ENCODE measurements at places on chromosomes 5 and 9.

- no peak for DNase-seq
Observed at GRCh38 chr9:88013035-88013434, 38.7 kb upstream of the CDK20 start.

- no peak for DNase-seq
Observed at GRCh38 chr9:114426046-114426948, 38.5 kb upstream of the AKNA start.

- no peak for DNase-seq
Observed at GRCh38 chr5:102922111-102922720, 167.1 kb downstream of the PAM start.

- DNase-seq = no peak
Observed at GRCh38 chr5:151952238-151952637, 27.6 kb upstream of the GLRA1 start.

DNA sequence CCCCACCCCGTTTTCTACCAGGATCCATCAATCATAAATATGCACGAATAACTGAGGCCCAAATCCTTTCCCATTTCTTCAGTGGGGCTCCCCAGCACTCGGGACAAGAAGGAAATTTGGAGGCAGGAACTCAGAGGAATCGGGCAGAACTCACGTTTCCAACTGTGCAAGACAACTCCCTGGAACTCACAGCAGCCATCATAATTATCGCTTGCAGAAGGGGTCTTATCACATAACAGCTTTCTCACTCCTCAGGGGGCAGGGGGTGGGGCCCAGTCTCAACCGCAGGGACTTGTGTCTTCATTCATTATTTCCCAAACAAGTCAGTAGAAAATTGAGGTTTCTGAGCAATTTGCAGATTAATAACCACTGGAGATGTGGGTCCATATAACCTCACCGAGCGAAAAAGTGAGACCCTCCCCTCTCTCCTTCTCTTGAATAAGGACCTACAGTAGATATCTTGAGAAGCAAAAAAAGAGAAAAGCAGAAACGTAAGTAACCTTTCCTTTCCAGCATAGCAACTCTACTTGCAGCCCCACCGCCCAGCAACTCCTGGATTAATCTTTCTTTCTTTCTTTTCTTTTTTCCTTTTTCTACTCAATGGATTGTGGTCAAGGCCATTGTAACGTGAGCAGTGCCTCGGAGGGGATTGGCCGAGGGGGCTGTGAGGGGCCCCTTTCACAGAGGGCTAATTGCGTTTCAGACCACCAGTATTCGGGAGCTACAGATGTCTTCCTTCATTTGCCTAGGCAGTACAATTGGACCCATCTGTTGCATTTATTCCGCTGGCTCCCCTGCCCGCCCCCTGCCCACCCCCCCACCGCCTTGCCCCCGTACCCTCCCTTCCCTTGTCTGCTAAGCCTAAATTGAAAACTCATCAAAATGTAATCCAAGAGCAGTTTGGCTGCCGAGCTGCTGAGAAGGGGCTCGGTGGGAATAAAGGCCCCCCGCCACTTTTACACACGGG, 24.7 kb upstream of the TIFAB start:
- DNase-seq = peak; percentile 20

DNA sequence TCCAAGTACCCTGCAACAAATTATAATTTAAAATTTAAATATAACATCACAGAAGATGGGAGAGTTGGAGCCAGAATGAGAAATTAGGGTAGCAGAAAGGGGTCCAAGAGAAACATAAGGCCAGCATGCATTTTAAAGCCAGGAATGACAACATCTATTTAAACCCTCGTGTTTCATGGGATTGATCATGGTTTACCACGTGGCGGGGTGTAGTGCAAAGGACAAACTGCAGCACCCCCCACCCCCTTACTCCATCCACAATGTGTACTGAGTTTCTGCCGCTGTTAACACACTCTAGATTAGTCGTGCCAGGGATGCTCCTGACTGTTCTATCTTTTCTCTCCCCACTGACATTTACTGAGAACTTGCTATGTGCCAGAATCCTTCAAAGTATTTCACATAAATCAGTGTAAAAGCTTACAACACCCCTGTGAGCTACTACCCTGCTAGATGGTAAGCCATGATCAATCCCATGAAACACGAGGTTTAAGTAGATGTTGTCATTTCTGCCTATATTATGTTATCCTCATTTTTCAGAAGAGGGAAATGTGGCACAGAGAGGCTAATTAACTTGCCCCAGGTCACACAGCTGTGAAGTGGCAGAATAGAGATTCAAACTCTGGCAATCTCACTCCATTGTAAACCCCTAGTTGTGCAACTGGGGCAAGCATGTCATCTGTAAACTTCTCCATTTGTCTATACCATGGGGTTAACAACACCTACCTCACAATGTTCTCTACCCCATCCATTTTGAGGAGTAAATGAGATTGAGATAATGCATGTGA, 136.3 kb downstream of the ENTREP1 start:
- no peak for DNase-seq

- no peak for DNase-seq
Observed at GRCh38 chr9:9286001-9286400, 1326.8 kb downstream of the PTPRD start.

GRCh38 chr5:329768-330167, 8.3 kb downstream of the AHRR start:
- no peak for DNase-seq

DNA sequence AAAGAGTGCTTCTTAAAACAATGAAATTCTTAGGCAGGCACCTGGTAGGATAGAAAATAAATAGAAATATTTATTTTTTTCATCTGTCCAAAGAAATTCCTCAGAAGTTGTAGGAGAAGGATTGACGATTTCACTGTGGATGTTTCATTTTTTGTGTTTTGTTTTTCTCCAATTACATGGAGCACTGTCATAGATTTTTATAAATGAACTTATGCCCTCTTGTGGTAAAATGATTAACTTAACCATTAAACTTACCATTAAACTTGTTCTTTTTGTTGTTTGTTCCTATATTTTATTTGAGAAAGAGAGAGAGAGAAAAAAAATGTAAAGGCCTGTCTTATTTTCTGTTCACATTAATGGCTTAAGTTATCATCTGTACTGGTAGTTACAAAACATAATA, 339.2 kb downstream of the PRR16 start:
- DNase-seq = no peak

GRCh38 chr5:108003178-108003577, 332.4 kb upstream of the EFNA5 start:
- DNase-seq = no peak

DNA sequence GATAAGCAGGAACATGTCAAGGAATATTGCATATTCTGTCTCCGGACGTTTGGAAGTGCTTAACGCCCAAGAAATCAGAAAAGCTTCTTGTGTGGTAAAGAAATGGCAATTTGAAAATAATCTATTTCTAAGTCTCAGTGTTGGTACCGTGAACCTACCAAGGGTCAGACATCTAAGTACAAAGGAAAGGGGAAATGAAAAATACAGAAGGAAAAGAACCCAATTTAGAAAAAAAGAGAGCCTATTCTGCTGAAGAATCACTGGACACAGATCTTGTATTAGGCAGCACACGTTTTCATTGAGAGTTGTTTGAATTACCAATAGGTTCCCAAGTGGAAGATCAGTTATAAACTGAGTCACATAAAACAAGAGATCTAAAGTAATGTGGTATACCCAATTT, 46.9 kb upstream of the CEP78 start:
- DNase-seq = no peak

DNA sequence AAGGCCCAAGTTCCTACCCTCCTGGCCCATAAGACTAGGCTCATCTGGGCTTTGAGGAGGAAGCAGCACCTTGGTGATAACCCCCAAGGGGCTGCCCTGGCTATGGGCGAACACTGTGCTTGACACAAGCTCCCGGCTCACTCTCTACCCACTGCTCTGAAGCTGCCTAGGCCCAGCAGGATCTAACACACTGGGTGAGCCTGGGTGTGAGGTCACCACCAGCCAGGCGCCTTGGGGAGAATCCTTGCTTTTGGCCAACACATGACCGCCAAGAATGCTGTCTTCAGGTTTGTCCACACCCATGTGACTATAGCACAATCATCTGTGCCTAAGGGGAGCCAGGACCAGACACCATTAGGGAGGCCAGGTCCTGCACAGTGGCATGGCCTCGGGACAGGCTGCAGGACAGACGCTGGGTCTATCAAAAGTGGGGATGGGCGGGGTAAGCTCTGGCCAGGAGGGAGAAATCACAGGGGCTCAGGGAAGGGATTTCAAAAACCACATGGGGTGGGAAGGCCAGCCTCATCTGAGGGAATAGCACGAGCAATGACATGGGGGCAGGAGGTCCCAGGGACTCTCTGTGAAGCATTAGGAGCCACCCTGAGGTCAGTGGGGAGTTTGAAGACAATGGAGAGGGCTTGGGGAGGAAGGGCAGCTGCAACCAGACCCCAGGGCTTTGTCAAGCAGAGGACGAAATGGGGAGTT, 29.6 kb downstream of the BICD2 start:
- no peak for DNase-seq

DNA sequence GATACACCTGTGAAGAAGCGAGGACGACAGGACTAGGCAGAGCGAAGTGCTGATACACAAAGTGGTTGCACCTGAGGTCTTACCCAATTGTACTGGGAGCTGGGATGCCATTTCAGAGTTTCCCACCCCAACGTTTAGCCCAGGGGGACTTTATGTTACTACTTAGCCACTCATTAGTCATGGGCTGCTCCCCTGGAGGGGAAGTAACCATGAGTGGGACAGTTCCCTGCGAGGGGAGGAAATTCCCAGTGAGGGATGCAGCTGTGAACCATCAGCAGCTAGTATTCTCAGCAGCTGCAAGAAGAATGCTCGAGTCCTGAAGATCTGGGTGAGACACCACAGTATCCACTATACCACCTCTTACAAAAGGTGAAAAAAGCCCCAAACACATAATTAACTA, 93.7 kb upstream of the ACTBL2 start:
- no peak for DNase-seq

DNA sequence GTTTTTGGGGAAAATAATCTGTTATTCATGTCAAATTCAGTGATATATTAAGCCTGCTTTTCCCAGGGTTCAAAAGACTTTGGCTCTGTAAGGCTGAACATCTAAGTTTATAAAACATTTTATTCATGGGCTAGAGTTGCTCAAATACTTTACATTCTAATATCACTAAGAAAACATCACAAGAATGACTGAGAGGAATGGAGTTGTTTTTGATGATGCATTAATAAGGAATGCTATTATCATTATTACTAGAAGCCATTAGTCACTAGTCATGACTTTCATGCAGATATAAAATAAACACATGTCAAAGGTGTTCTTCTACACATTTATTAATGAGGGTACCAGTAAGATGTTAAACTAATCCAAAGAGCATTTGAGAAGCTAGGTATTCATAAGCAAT, 185.5 kb upstream of the KCNN2 start:
- DNase-seq = no peak

- DNase-seq = no peak
Observed at GRCh38 chr5:57539281-57539701, 56.7 kb upstream of the ACTBL2 start.

GRCh38 chr5:30405821-30406220, 787.7 kb upstream of the CDH6 start:
- no peak for DNase-seq

- DNase-seq = no peak
Observed at GRCh38 chr5:175343308-175343707, 100.7 kb downstream of the DRD1 start.

- DNase-seq = no peak
Observed at GRCh38 chr5:42876375-42876844, 64.7 kb upstream of the SELENOP start.

DNA sequence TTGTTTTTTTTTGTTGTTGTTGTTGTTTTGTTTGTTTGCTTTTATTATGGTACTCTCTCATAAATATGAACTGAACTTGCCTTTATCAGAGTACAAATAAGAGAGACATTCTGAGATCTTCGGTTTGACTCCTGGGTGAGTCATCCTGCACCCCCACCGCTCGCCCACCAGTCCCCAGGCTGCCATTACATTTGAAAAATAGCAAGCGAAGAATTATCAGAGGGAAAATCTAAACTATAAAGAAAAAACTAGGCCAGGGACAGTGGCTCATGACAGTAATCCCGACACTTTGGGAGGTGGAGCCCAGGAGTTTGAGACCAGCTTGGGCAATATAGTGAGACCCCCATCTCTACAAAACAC, 122.1 kb upstream of the MAP3K1 start:
- no peak for DNase-seq

GRCh38 chr5:23639326-23639725, 131.9 kb downstream of the PRDM9 start:
- DNase-seq = no peak

GRCh38 chr9:107496976-107497375, 7.4 kb upstream of the KLF4 start:
- DNase-seq = no peak

DNA sequence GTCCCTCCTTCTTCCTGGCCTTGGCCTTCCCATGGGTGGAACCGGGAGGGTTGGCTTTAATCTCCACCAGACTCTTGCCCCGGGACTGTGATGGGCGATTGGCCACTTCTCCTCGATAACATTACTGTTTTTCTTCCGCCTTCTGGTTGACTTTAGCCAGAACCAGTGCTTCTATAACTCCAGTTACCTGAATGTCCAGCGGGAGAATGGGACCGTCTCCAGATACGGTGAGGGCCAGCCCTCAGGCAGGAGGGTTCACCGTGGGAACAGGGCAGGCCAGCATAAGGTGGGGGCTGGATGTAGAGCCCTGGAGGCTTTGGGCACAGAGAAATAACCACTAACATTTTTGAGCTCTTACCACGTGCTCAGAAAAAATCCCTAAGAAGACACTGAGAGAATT, 967 bp downstream of the ORM2 start:
- DNase-seq = no peak

DNA sequence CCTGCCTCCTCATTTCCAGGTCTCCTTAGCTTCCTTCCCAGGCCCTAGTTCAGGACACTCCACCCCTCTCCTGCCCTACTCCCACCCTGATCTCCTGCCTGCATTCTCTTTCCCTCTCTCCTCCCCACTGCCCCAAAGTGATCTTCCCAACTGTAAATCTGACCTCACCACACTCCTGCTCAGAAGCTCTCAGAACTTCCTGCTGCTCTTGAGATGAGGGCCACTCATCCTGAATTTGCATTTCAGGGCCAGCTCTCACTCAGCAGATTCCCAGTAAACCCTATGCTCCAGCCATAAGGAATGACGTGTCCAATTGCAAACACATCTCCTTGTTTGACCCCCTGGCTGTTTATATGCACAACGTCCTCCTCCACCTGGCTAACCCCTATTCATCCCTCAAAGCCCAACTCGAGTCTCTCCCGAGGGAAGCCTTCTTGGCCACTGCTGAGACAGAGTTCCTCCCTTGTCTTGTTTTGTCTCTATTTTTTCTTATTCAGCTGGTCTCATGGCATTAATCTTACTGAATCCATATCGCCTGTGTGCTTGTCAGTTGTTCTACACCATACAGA, 95.0 kb downstream of the NSG2 start:
- no peak for DNase-seq

GRCh38 chr9:2122299-2122698, 107.2 kb downstream of the SMARCA2 start:
- no peak for DNase-seq

- no peak for DNase-seq
Observed at GRCh38 chr9:97747201-97747965, 50.2 kb upstream of the XPA start.

- no peak for DNase-seq
Observed at GRCh38 chr5:4651806-4652565, 488.1 kb upstream of the ADAMTS16 start.

- no peak for DNase-seq
Observed at GRCh38 chr9:113738496-113738892, 137.6 kb upstream of the ZNF618 start.

GRCh38 chr9:91913986-91914385, 36.0 kb downstream of the ROR2 start:
- no peak for DNase-seq

GRCh38 chr9:122221183-122221811, 7.5 kb downstream of the LHX6 start:
- DNase-seq = no peak

All from hematopoietic multipotent progenitor cell treated with erythropoietin and hydrocortisone succinate and interleukin-3 and kit ligand, for 17 days (in vitro differentiated cells).